ENCODE measurements at places on chromosomes 16 and 17.

- no peak for DNase-seq
Observed at GRCh38 chr16:50160495-50161164, 7.5 kb downstream of the TENT4B start.

- DNase-seq, result no peak
Observed at GRCh38 chr16:88017587-88018101, 66.4 kb downstream of the BANP start.

GRCh38 chr17:49968405-49969133 is 421 bp upstream of the DLX4 start:
- peak; percentile 33 for DNase-seq

DNA sequence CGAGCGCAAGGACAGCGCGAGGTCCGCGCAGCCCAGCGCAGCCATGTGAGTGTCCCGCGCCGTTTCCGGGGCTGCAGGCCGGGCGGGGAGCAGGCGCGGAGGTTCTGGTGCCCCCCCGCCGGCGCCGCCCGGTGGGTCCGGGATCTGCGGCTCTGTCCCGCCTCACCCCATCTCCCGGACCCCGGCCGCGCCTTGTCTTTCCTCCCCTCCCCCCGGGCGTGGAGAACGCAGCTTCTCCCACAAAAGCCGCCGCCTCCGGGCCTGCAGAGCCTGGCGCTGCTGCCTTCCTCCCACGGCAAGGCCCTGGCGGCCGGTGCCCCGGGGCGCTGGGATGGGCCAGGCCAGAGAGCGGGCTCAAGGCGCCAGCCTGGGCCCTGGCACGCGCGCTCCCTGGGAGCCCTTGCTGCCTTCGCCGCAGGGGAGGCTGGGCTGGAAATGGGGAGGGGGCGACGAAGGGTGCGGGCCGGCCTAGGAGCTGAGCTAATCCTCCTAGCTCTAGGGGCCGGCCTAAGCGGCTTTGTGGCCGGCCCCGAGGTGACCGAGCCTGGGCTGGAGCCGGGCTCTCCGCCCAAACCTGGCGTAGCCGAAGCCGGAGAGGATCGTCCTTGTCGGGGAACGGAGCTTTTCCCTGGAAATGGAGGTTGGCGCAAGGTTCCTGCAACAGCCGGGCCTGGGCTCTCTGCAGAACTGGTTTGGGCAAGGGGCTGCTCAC is 397 bp downstream of the RIPOR1 start:
- DNase-seq, result peak; percentile 32

DNA sequence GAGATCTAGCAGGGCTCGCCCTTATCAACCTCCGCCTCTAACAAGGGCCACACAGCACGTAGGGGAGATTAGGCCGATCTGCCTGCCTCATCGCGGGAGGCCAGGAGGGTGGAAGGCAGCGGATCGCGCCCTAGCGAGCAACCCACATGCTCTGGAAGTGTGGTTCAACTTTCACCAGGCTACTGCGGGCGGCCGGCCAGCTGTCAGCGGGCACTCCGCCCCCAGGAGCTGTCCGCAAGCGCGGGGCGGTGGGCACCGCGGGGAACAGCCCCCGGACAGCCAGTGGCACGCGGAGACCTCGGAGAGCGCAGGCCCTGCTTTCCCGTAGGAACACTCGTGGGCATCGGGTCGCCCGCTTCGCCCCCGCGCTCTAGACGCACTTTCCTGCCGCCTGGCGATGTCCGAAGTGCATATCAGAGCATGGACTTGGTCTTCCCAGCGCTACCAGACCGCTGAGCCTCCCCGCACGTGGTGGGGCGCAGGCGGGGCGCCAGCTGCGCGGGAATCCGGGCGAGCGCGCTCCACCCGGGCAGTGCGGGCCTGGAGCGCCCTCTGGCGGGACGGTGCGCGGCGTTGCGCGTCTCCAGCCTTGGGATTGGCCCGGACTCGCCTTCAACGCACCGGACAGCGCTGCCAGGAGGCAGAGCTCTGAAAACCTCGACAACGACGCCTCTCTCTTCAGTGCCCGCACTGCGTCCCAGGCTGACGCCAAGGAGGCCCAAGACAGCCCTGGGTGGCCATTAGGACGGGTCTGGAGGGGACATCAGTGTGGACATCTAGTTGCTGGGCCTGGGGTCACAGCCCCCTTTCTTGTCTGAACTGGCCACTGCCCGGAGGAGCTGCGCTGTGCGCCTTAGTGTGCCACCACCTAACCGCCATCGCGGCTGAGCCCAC is 3.6 kb upstream of the ZNHIT3 start:
- peak; percentile 81 for DNase-seq

GRCh38 chr16:24668481-24669061 is 60.9 kb upstream of the TNRC6A start:
- no peak for DNase-seq

GRCh38 chr17:43579566-43580140 is 33.5 kb upstream of the ETV4 start:
- DNase-seq, result no peak

DNA sequence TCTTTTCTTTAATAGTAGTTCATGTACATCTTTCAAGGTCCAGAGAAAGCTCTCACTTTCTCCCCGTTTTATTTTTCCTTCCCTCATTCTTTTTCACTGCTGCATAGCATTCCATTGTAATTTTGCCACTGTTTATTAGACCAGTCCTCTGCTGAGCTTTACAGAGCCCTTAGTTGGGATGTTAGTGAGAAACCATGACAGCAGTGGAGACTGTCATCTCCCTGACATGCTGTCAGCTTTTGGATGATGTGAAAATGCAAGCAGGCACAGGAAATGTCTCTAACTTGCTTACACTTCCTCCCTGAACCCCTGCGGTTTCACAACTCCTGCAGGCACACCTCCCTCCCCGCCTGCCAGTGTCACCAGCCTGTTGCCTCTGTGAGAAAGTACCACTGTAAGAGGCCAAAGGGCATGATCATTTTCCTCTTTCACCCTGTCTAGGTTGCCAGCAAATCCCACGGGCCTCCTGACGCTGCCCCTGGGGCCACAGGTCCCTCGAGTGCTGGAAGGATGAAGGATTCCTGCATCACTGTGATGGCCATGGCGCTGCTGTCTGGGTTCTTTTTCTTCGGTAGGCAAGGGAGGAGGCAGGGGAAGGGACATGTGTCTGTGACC is at the start of gene ITGAL:
Gene ITGAL, plus strand, starts transcription at position 415 of the 615 bp plus-strand sequence. Its CDS starts 96 bp downstream, at position 511.
- DNase-seq, result peak; percentile 67

DNA sequence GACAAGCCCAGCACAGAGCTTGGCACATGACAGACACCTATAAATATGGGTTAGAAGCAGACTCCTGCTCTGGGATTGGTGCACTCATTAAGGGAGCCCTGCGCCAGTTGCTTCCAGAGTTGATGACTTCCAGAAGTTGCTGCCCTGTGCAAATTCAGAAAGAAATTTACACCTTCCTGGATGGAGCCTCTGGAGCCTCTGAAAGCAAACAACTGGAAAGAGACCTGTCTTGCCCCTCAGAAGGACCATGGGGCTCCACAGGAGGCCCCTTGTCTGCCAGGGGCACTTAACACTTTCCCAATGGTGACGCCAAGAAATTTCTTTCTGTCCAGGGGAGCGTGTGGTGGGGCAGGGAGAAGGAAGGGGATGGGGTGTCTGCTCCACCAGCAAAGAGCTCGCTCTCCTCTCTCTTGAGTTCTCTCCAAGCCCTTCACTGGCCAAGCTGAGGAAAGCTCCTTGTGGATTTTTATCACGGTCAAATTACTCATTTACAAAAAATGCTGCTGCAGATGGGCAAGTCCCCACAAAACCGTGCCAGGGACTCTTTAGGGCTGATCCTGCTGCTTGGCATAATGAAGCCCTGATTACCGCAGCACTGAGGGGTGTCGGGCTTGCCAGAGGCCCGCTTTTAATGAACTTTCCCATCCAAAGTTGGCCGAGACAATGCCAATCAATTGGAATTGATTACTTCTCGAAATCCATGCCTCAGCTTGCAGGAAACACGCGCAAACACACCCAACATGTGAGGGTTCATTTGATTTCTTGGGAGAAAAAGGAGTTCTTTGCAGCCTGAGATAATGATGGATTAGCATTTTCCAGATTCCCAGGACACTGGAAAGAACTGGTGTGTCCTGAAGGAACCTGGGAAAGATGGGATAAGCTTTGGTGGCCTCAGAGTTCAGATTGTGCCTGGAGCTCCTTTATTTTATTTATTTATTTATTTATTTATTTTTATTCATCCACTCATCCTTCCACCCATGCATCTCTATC is 583.6 kb upstream of the CDH5 start:
- DNase-seq, result no peak

DNA sequence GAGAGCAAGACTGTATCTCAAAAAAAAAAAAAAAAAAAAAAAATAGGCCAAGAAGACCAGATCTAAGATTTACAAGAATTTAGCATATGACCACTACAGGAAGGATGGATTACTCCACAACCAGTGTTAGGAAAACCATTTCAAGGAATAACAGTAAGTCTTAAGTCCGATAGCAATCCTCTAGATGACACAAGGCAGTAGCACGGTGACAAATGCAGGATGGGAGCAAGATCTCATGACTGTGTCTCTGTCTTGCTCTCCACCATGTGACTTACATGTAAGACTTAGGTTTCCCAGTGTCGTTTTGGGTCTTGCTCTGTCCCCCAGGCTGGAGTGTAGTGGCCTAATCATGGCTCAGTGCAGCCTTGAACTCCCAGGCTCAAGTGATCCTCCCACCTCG is 27.8 kb downstream of the C16orf96 start:
- no peak for DNase-seq

GRCh38 chr17:71976011-71976649 is 144.7 kb upstream of the SOX9 start:
- DNase-seq, result no peak

DNA sequence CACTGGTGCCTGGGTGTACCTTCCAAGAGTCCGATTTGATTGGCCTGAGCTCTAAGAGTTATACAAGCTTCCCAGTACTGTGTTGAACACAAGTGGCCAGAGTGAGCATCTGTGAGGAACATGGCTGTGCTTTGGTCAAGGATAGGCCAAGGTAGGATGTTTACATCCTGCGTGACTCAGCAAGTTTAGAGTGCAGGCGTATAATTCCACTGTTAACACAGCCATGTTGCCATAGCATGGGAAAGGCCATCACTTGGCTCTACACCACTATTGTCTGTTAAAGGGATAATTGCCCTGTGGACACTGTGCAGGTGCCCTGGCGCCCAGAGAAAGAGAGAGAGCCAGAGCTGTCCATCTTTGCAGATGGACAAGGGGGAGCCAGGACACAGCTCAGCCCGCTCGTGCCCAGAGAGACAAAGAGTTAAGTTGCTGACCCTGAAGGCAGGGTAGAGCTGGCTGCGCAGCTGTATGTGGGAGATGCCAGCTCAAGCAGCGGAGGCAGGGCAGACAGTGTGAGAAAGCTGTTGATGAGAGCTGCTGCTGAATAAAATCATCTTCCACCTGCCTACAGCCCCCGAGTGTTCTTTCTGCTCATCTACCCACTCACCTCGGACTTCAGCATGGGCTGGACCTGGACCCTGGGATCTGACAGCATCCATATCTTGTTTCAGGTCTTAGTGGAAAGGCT is 11.7 kb downstream of the CFAP52 start:
- no peak for DNase-seq

DNA sequence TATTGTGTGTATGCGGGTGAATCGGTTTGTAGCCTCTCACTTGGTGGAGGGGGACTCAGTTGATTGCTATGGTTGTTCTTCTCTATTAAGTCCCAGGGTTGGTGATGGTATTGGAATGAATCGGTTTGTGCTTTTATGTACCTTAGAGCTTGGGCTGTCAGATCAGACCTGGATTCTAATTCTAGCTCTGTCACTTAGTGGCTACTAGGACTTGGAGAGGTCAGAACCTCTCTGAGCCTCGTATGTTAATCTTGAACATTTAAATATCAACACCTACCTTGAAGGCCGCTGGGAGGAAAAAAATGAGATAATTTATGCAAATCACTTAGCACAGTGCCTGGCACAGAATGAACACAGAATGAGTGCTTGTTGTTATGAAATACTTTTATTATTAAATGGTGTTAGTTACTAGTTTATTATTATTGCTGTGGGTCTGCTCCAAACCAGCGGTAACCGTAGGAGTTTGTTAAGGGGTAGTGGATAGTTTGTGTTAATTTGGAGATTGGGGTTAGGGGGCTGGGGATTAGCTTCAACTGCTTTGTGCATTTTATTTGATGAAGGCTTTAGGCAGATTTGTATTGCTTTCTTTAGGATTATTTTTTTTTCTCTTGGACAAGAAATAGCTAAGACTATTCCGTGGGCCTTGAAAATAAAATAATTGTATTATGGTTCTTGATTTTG is 3.5 kb downstream of the KDM6B start:
- no peak for DNase-seq

DNA sequence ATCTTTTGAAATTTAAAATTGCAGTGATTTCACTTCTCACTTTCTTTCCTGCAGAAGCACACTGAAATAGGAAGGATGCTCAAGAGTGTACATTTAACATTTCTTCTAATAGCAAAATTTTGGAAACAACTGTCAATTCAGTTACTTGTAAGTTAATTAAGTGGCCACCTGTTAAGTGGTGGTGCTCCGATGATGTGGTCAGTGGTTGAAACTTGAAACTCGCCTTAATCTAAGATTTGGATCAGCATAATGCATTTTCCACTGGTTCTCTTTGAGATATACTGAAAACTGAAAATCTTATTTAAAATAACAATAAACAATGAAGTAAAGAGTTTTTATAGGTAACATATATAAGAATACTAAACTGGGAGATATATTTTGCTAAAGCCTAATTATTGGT is 7.0 kb upstream of the MYH8 start:
- no peak for DNase-seq

DNA sequence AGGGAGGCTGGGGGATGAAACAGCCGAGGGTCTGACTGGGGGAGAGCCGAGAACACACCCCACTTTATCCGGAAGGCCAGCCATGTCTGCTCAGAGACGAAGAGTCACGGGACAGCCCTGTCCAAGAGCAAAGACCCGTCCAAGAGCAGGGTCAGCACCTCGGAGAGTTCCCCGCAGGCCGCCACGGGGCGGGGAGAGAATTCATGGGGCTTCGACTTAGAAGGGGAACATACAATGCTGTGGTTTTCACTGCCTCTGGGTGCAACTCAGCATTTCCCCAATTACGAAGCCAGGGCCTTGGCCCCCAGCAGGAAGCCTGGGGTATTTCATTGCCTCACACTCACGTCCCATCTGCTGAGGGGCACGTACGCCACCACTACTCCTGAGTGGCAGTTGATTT is 59.3 kb downstream of the JPH3 start:
- DNase-seq, result no peak

DNA sequence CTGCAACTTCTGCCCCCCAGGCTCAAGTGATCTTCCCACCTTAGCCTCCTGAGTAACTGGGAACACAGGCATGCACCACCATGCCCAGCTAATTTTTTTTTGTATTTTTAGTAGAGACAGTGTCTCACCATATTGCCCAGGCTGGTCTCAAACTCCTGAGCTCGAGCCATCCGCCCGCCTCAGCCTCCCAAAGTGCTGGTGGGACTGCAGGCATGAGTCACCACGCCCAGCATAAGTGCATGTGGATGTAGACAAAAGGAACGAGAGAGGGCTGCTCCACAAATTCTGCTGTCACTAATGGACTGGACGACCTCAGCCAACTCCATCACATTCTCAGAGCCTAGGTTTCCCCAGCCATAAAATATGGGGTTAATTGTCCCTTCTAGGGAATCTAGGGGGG is 7.7 kb upstream of the SP2 start:
- DNase-seq, result no peak

DNA sequence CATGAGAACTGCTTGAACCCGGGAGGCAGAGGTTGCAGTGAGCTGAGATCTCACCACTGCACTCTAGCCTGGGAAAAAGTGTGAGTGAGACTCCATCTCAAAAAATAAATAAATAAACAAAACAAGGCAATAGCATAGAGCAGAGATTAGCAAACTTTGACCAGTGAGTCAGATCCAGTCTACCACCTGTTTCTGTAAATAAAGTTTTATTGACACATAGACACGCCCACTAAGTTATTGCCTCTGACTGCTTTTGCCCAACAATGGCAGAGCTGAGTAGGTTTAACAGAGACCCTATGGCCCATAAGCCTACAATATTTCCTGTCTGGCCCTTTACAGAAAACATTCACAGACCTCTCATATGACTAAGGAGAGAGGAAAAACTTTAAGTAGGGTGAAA is 44.3 kb downstream of the XYLT1 start:
- DNase-seq, result no peak

Data from T-helper 17 cell (primary cell).